ENCODE measurements at places on chromosomes 6 and 20. TPM values are rescaled to one million over a fixed set of nuclear protein-coding genes. Genes with fewer than 3 reads are reported as not detected.

Gene ARG1
- total RNA-seq = 45.6 TPM

Gene IPCEF1
- 19.2 TPM for total RNA-seq

Gene LTV1
- total RNA-seq = 12.4 TPM

Gene THBS2
- 7.2 TPM for total RNA-seq

Gene SLC22A7
- not detected for total RNA-seq

All from spleen (tissue), 13 donors.